ENCODE measurements at places on chromosomes 16 and 17.

GRCh38 chr16:83835586-83836566, 28.1 kb downstream of the HSBP1 start:
- DNase-seq, result no peak

- DNase-seq, result no peak
These were observed 22.0 kb upstream of the METRNL start for GRCh38 chr17:83057397-83057761.

- DNase-seq, result no peak
These were observed 331.0 kb upstream of the CCL2 start for GRCh38 chr17:33924104-33924503.

GRCh38 chr16:144797-145252, 6.4 kb upstream of the NPRL3 start:
- no peak for DNase-seq

- no peak for DNase-seq
These were observed 27.3 kb downstream of the TXNDC11 start for GRCh38 chr16:11715246-11715947.

GRCh38 chr16:3580251-3580651, 3.0 kb upstream of the NLRC3 start:
- DNase-seq, result no peak

DNA sequence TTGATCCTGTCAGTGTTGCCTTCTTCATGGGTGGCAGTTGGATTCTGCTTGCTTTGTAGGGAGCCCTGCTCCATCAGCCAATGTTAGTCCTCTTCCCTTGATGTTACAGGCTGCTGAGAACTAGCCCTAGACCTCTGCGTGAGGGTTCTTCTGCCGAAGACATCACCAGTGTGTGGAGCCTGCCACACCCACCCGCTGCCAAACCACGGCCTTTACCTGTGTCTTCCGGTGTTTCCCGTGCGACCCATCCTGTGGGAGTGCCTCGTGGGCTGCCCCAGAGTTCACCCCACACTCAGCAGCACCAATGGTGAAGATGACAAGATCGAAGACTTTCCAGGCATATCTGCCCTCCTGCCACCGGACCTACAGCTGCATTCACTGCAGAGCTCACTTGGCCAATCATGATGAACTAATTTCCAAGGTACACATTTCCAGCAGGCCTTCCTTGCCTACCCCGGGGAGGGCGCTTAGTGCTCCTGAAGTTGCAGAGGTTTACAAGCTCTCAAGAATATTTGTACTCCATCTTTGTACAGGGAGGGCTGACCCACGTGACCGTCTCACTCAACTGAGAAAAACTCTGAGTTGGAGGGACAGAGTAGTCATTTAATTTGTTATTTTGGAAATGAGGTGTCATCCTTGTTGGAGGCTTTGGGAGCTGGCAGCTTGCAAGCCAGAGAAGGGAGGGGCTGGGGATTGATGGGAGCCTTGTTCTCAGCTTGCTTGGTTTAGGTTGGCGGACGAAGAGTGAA, 21.8 kb downstream of the YPEL2 start:
- no peak for DNase-seq

DNA sequence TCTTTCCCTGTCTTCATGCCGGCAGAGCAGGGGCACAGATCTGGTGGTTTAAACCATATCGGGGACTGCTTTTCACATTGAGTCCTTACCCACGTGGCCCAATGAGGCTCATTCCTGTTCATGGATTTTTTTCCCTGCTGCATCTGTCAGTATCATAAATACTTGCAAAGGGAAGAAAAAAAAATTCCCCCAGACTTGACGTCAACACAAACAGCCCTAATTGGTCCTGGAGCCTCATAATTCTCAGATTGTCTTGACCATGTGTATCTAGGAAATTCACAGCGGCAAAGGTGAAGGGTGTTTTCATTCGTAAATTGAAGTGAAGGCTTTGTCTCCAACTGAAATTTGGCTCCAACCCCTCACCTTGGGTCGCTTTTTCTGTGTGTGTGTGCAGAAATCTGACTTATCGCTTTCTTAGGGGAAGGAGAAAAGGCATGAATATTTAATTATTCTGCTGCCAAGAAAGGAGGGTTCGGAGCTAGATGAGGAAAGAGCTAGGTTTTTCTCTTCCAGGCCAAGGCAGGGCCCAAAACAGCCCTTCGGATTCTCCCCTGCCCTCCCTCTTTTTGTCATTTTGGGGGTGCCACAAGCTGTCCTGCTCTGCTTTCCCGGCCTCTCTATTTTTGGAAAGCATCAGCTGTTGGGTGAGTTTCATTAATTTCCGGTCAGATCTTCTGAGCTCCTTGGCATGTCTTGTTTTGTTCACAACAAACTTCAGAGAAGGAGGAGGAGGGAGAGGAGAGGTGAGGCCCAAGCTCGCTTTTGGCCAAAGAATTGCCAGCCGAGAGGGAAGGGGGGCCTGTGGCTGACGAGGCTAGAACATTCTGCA, 17.8 kb upstream of the CIBAR2 start:
- no peak for DNase-seq

DNA sequence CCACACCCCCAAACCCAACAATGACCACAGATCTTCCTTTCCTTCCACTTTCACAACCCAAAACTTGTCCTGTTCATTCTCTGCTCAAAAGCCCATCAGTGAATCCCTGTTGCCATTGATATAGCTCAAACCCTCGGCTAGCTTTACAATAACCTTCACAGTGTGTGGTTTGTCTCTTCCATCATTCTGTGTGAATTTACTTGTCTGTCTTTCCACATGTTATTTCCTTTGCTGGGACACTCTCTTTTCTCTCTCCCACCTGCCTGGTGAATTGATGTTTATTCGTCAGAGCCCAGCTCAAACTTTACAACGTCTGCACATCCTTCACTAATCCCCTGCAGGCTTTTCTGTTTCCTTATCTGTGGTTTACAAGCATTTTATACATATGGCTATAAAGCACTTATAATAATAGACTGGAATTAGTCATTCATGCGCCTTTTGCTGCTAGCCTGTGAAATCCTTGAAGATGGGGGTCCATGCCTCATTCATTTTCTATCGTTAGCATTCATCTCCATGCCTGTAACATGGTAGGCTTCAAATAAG, 114.4 kb downstream of the CDH13 start:
- DNase-seq, result no peak

DNA sequence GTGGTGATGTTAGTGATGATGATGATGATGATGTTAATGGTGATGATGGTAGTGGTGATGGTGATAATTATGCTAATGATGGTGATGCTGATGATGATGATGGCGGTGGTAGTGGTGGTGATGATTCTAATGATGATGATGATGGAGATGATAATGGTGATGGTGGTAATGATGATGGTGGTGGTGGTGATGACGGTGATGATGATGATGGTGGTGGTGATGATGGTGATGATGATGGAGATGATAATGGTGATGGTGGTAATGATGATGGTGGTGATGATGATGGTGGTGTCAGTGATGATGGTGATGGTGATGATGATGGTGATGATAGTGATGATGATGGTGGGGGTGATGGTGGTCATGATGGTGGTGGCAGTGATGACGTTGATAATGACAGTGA, 132.5 kb downstream of the DNAH9 start:
- no peak for DNase-seq

DNA sequence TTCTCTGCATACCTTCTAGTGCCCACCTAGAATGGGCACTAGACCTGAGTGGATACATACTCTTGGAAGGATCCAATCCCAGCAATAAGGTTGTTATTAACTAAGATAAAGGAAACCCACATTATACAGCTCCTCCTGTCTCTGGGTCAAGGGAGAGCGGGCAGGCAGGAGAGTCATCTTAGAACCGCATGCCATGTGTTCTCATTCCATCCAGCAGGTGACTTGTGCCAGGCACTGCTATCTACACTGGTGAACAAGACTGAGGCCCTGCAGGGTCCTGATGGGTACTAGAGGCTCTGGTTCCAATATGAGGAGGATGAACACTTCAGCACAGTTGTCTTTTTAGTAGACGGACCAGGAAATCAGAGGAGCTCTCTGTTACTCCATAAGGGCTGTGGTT, 5.9 kb upstream of the CD300H start:
- no peak for DNase-seq

DNA sequence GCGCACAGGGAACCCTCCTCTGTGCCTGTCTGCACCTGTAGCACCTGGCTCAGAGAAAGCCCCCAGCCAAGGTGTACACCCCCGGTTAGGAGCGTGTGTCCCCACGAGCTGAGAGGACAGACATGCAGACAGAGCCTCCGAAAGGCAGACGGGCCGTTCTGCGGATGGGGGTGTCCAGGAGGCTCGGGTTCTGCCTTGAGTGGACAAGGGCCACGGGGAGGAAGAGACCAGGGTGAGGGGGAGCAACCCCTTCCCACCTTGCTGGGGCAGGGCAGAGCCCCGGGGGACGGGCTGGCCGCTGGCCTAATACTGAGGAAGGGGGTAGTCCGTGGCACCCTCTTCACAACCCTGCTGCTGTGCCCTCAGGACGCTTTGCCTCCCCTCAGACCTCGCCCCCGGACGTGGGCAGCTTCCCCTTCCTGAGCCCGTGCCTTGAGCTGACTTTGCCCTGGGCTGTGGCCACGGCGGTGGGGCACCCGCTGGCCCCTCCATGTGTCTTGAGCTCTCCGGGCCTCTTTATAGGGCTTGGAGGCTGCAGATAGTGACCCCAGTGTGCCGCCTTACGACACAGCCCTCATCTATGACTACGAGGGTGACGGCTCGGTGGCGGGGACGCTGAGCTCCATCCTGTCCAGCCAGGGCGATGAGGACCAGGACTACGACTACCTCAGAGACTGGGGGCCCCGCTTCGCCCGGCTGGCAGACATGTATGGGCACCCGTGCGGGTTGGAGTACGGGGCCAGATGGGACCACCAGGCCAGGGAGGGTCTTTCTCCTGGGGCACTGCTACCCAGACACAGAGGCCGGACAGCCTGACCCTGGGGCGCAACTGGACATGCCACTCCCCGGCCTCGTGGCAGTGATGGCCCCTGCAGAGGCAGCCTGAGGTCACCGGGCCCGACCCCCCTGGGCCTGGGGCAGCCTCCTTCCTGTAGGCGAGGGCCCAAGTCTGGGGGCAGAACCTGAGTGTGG, 5.7 kb downstream of the SLC22A31 start:
- DNase-seq, result no peak

- DNase-seq, result no peak
These were observed 100.8 kb upstream of the XYLT1 start for GRCh38 chr16:17571499-17572093.

- no peak for DNase-seq
These were observed 33.8 kb downstream of the SLC47A1 start for GRCh38 chr17:19567216-19568015.

- DNase-seq, result peak; percentile 12
These were observed 1324.9 kb upstream of the CDH8 start for GRCh38 chr16:63361032-63361624.

GRCh38 chr16:2825906-2826305, 4.2 kb upstream of the ZG16B start:
- no peak for DNase-seq

- DNase-seq, result no peak
These were observed 3.1 kb downstream of the TEX2 start for GRCh38 chr17:64259922-64260321.

DNA sequence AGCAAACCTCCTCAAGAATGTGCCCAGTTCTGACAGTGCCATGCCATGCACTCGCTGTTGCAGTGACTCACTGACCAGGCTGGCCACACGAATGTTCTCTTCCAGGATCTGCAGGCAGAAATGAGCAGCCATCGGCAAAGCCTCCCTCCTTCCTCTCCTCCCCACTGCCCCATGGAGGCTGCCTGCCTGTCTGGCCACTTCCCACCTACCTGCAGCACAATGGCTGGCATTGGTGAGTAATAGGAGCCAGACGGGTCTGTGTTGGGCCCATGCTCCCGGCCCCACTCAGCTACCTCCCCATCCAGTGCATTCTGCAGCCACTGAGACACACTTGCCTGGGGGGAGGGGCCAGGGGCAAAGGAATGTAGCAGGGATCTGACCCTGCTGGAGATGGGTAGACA, 2.8 kb upstream of the MATCAP1 start:
- DNase-seq, result no peak

DNA sequence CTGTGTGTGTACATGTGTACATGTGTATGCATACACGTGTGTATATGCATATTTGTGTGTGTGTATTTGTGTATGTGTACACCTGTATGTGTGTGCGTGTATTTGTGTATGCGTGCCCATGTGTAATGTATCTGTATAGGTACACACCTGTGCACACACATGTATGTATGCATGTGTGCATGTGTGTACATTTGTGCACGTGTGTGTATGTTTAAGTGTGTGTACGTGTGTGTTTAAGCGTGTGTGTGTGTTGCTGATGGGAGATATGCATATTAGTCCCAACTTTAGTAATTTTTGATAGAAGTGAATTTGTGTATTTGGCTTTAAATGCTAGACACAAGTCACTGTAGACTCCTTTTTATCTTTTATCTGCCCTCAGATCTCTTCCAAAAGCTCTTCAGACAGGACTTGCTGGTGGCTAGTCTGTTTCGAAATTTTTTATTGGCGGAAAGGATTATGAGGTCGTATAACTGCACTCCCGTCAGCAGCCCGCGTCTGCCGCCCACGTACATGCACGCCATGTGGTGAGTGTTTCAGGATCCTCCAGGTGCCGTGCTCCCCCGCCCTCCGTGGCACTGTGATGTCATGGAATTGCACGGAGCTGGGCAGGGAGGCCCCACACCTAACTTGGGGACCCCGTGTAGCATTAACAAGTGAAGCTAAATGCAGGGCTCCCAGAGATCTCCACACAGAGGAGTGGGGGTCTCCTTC, 168.8 kb upstream of the CHMP6 start:
- no peak for DNase-seq

GRCh38 chr17:35167046-35167445, 19.4 kb downstream of the UNC45B start:
- no peak for DNase-seq

DNA sequence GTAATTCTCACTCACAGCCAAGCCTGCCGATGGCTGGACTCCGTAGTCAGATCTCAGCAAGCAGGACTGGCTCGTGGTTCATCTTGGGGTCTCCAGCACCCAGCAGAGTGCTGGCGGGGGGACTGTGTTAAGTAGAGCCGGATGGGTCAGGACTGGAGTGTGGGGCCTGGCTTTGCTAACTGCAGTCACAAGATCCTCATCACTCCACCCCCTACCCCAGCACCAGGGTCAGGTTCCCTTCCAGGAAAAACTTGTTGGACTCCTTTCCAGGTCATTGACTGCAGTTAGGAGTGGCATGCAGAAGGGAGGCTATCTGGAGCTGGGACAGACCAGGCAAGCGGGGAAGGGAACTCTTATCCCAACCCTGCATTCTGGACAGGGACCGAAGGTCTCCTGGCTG, 6.0 kb downstream of the CIITA start:
- DNase-seq, result peak; percentile 23

GRCh38 chr17:65742403-65743307, 181.2 kb upstream of the AXIN2 start:
- no peak for DNase-seq
